Thoracic aorta (tissue), 2 donors: ENCODE measurements at places on chromosomes 11 and 22.

- no peak for DNase-seq
Observed at GRCh38 chr11:96990914-96991313, 601.1 kb downstream of the JRKL start.

DNA sequence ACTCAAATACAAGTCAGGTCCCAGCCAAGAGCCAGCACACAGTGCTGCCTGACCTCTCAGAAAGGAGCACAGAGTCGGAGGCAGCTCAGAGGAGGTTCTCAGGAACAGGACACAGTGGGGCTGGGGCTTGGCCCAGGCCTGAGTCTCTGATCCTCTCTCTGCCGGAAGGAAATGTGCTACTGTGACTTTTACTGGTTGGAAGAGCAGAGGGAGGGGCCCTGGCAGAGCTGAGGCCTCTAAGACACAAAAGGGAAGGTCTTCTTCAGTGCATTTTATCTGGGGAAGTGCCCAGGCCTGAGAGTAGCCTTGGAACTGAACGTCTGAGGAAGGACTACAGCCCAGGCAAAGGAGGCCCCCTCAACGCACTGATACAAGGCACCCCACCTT, 16.2 kb upstream of the CASTOR1 start:
- no peak for DNase-seq

GRCh38 chr11:82988936-82989627, 82.6 kb downstream of the RAB30 start:
- DNase-seq: no peak

GRCh38 chr11:2377511-2378443, 667 bp downstream of the CD81 start:
- no peak for DNase-seq

DNA sequence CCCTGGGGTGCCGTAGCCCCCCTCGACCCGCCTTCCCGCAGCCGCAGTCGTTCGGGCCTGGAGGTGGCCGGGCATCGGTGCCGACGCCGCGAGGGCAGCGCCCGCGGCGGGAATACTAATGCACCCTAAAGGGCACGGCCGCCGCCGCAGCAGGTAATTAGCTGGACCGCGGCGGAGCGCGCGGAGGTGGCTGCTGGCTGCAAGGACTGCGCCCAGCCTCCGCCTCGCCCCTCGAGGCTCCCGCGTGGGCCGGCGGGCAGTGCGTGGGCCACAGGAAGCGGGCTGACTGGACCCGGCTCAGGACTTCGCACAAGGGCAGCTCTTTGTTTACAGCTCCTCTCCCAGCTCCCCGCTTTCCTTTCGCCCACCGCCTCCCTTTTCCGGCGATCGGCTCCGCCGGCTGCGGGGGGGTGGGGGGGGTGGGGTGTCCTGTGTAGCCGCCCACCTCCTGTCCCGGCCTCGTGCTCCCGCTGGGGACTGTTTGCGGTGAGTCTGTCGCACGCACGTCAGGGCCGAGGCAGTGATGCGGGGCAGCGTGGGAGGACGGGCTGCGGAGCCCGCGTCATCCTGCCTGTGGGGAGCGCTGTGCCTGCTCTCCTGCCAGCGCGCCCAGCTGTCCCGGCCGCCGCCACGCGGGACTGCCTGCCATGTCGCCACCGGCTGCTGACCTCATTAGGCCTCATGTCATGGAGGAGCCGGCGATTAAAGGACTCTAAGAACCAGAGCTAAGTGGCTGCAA, 53.2 kb downstream of the GRIK4 start:
- no peak for DNase-seq

GRCh38 chr22:25745341-25746011, 3.5 kb downstream of the MYO18B start:
- DNase-seq: no peak

GRCh38 chr11:34344410-34344767, 13.4 kb downstream of the ABTB2 start:
- DNase-seq: no peak

DNA sequence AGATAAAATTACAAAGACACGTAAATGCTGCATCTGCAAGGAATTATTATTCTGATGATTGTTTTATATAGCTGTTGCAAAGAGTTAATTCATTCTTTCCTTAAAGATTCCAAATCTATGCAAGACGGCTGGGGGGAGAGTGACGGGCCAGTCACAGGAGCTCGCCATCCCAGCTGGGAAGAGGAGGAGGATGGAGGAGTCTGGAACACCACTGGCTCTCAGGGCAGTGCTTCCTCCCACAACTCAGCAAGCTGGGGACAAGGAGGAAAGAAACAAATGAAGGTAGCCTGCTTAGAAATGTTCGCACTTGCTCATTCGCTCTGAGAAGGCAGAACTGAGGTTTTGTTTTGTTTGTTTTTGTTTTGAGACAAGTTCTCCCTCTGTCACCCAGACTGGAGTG, 73.0 kb upstream of the ADSL start:
- DNase-seq: no peak

GRCh38 chr22:17047656-17048055, 37.1 kb upstream of the IL17RA start:
- DNase-seq: no peak

DNA sequence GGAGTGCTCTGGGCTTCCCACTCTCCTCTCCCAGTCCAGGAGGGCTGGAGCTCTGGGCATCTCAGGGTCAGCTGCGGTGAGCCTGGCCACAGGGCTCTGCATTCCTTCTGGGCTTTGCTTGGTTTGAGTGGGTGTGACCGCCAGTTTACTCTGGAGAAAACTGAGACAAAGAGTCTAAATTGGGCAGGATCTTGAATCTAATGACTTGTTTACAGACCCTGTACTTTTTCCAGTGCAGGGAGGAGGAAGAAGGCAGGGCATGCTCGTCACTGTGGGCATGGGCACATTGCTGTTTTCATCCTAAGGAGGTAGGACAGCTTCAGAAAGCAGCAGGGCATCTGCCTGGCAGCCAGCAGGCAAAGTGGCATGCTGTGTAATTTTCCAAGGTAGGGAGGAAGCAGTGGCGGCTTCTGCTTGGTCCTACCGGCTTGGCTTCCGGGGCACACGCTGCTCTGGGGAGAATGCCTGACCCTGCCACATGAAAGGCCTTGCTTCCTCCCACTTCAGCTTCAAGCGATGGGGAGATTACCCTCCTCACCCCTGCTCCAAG, 22.9 kb downstream of the FLI1 start:
- DNase-seq: no peak

DNA sequence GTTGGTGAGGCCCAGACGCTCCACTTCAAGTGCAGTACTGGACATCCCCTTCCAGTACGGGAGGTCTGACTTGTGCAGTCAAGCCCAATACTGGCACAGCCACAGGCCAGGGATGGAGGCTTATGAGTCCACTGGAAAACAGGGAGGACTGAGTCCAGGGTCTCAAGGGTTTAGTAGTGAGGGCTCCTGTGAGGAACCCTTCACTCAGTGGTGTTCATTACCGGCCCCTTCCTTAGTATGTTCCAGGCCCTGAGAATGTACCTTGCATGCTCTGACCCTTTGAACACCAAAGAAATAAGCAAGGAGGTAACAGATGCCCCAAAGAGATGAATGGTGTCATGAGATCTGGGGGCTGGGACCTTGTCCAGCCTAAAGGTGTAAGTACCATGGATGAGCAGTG, 11.8 kb downstream of the PRAME start:
- DNase-seq: no peak

GRCh38 chr11:67646535-67647336, 3.8 kb downstream of the ACY3 start:
- DNase-seq: no peak

DNA sequence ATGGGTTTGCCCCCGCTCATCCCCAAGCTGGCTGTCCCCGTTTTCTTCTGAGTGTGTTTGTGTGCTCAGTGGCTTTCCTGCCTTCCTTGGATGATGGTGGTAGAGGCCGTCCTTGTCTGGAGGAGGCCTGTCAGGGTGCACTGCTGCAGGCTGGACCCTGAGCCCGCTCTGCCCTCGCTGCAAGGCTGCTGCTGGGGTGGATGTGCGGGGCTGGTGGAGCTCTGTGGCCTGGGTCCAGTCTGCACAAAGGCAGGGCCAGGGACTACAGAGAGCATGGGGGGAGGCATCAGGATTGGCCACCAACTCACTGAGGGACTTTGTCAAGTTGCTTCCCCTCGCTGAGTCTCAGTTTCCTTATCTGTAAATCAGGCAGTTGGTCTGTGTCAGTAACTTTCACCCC, 275.0 kb downstream of the KIRREL3 start:
- DNase-seq: no peak

GRCh38 chr22:29596408-29596807, 7.0 kb upstream of the NF2 start:
- no peak for DNase-seq

- DNase-seq: no peak
Observed at GRCh38 chr22:32994898-32995297, 63.3 kb downstream of the SYN3 start.

- DNase-seq: no peak
Observed at GRCh38 chr11:75668451-75669297, at the start of gene MAP6. TSS of gene MAP6 (minus strand) at chr11:75669038. CDS start at chr11:75668369, 669 bp downstream.

- no peak for DNase-seq
Observed at GRCh38 chr22:37943136-37943824, 10.1 kb downstream of the C22orf23 start.

DNA sequence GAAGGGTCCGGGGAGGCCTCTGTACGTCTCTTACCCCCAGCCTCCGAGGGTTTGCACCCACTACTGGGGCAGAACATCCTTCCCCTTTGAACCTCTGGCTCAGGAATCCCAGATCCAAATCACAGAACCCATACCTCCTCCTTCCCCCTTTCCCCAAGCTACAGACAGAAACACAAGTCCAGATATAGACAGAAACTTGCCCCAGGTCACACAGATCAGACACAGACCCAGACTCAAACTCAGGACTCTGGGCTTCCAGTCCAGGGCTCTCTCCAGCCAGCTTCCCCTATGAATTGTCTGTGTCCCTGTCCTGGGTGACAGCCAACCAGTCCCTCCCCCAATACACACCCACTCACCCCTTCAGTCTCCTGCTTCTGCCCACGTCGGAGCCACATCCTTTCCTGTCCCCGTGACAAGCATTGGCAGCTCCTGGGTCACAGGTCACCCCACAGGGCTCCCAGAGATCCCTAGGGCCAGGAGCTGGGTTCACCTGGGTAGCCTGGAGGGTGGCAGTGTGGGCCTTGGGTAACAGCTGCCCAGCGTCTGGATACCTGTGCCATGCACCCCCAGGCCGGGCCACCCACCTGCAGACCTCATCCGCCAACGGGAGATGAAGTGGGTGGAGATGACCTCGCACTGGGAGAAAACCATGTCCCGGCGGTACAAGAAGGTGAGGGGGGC, 772 bp downstream of the TBC1D10C start:
- DNase-seq: no peak

- DNase-seq: peak; percentile 11
Observed at GRCh38 chr11:114399490-114400215, 658 bp downstream of the C11orf71 start.

GRCh38 chr22:29275167-29275566, 7.1 kb downstream of the EWSR1 start:
- no peak for DNase-seq

- DNase-seq: peak; percentile 51
Observed at GRCh38 chr22:23750714-23751440, at the start of gene ZNF70. TSS of gene ZNF70 (minus strand) at chr22:23751112. CDS start at chr22:23745140, 5,972 bp downstream.

- no peak for DNase-seq
Observed at GRCh38 chr11:57935402-57936049, 88.2 kb upstream of the OR9Q1 start.

- DNase-seq: no peak
Observed at GRCh38 chr22:44142421-44143104, 38.2 kb upstream of the PARVG start.
